Testis (tissue), 5 donors: ENCODE measurements at places on chromosomes 2 and 18. TPM values are rescaled to one million over a fixed set of nuclear protein-coding genes. Genes with fewer than 3 reads are reported as not detected.

The TMEM198 gene
- total RNA-seq: 11.3 TPM

The PROM2 gene
- total RNA-seq: 2.1 TPM

The IL18RAP gene
- 0.16 TPM for total RNA-seq

The NT5DC4 gene
- total RNA-seq: 2.9 TPM

The MROH2A gene
- 10.7 TPM for total RNA-seq

The NDUFV2 gene
- 120 TPM for total RNA-seq

The SCYGR4 gene
- not detected for total RNA-seq

The TDRD15 gene
- 8.4 TPM for total RNA-seq

The ABCB6 gene
- 43.8 TPM for total RNA-seq

The FAM124B gene
- total RNA-seq: 0.37 TPM

DNA sequence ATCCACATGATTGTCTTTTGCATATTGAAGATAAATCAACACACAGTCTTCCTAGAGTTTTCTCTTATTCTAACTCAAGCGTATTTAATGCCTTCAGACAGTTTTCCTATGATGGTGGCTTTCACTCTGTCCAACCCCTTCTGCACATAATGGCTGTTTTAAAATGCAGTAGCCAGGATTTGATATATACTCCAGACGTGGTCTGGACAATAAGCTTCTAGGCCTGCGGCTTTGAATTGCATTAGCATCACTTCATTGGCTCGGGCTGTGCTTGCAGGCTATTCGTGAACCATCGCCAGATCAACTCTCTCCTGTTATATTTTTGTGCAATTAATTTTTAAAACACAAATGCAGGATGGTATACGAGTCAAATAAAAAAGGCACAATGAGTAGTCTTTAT is 235.3 kb downstream of the BCL2 start:
- DNase-seq: no peak

GRCh38 chr2:226478109-226478809 is 321.4 kb downstream of the IRS1 start:
- peak; percentile 28 for DNase-seq

GRCh38 chr2:23544589-23545295 is 159.8 kb downstream of the KLHL29 start:
- DNase-seq: no peak

- DNase-seq: no peak
Measured at GRCh38 chr2:155060896-155061295, 362.4 kb downstream of the KCNJ3 start.

DNA sequence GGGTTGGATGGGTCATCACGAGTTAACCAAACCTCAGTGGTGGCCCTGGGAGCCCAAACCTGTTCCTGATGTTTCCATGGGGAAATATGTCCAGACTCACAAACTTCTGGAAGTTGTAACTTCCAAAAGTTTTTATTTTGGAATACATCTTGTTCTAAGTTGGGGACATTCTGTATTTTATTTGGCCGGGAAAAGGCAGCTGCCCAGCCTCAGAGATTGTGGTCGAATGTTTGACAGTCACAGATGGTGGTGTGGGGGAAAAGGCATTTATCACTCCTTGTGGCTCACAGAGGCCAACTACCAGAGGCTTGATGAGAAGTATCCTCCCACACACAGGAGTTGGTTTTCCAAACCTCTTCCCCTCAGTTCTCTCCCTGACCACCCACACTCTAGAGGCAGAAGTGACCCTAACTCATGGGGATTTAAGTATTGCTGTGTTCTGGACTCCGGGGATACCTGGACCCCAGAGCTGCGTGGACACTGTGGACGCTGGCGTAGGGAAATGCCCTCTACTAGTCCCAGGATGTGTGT is 124.7 kb upstream of the PPP1CB start:
- DNase-seq: peak; percentile 63

DNA sequence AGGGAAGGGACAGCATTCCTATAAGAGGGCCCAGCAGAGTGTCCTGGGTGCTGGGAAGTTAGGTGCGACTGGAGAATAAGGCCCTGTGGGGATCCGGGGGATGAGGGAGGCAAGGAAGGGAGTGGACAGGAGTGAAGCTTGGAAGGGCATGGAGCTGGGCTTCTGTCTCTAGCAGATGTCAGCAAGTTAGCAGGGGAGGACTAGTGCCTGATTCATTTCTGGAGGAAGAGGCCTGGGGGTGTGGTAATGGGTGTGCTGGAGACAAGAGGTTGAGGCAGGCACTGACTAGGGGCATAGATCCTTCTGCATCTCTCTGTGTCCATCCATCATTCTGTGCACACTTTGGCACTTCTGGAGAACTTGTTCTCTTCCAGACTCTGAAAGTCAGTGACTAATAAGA is 134.7 kb downstream of the ACOXL start:
- no peak for DNase-seq

DNA sequence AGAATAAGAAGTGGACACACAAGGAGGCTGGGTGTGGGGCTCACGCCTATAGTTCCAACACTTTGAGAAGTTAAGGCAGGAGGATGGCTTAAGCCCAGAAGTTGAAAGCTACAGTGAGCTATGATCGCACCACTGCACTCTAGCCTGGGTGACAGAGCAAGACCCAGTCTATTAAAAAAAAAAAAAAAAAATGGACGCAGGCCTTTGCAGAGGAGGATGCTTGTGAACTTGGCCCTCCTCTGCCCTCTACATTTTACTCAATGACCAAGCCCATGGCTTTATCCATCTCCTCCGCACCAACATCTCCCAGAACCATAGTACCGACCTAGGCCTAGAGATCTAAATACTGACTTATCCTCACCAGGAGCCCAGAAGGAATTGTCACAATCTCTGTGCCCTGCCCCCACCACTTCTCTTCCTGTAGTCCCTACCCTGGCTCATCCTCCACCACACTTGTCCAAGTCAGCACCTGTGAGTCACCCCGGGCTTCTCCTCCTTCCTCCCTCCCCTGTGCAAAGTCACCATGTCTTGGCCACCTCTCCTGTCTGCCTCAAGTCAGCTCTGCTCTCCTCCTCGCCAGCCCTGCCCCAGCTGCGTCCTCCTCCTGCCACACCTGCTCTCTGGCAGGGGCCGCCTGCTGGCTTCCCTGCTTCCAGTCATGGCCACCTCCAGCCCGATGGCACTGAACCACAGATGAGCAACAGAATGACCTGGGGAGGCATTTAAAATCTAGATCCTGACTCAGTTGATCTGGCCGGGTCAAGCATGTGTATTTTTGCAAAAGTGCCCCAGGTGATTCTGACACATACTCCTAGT is 35.8 kb upstream of the ASPRV1 start:
- no peak for DNase-seq

- DNase-seq: no peak
Measured at GRCh38 chr2:96095116-96095636, 21.2 kb downstream of the ADRA2B start.

DNA sequence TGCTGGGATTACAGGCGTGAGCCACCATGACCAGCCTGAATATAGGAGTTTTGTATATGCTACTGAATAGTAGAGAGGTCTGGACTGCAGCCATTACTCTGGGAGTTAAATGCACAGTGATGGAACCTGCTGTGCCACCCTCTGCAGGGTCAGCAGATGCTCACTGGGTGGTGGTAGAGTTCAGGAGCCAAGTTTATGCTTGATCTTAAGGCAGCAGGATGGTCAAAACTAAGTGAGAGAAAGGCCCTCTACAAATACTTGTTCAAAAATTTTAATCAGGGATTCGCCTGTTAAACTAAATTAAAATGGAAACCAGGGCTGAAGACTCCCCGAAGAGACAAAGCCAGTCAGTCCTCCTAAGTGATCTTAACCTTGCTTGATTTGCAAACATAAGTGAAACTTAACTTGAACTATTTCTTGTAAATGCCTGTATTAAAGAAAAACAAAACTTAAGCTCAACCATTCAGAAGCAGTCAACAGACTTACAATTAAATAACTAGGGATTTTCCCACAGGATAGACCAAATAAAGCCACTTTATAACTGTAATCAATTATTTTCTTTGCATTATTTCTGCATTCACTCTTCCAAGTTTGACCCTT is 4.2 kb upstream of the WDFY1 start:
- no peak for DNase-seq

GRCh38 chr18:46917803-46918600 is 600 bp downstream of the KATNAL2 start:
- peak; percentile 60 for DNase-seq

DNA sequence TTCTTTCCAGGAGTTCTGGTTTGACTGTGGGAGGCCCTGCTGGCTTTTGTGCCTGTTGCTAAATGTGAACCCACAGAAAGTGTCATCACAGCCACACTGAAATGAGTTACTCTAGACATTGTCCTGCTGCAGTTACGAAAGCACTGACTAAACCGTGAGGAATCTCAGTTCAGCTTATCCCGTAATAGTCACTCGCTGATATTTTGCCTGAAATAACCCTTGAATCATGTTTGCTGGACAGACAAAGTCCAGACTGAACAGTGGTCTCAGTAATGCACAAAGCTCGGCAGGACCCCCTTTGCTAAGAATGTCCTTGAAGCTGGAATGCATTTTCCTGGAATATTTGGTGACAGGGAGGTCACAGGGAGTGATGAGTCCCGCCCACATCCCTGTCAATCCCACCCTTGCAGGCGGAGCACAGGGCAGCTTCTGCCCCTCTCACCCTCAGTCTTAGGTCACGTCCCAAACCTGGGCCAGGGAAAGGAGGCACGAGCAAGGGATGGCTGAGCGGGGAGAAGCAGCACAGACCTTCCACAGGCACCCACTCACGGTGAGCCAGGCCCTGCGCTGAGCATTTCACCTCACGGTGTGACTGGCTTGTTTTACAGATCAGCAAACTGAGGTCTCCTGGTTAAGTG is 53.4 kb downstream of the ADI1 start:
- no peak for DNase-seq

DNA sequence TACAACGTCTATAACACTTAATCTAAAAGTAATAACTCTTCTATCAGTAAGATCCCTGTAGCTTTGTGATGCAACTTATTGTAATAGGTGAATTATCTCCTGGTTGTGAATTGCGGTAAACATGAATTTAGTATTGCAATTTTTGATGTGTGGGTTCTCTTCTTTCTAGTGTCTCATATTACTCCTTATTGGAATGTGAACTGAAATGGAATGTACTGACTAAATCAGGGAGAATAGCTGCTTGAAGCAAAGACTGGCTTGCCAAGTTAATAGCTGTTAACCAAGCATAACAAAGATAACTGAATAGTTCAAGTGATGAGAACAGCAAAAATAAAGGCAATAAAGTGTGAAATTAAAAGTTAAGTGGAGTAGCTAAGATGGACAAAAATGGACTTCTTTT is 60.5 kb upstream of the TFPI start:
- DNase-seq: no peak

GRCh38 chr2:241555711-241556110 is 2.8 kb upstream of the BOK start:
- DNase-seq: no peak

- no peak for DNase-seq
Measured at GRCh38 chr2:4258563-4258962, 555.2 kb downstream of the DCDC2C start.

- no peak for DNase-seq
Measured at GRCh38 chr2:32844253-32844652, 102.5 kb upstream of the LTBP1 start.

DNA sequence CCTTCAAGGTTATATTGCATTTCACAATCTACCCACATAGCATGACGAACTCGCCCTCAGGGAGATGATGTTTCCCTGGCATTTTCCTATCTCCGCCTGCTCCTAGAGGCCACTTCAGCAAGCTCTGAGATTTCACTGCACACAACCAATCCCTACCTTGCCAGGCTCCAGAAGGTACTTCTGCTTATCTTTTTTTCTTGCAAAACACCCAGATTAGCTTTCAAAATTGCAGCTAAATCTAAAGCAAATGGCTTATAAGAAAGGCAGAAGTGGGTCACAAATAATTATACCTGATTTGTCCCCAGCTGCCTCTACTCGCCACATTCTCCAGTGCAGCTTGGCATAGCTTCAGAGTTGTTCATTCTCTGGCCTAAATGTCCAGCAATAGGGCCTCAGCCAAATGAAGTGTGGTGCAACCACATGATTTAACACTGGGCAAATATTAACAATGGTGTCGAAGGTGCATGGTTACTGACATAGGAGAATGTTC is 32.4 kb upstream of the MRPL19 start:
- no peak for DNase-seq

GRCh38 chr2:70935468-70936164 is at the start of gene ATP6V1B1:
Gene ATP6V1B1, plus strand, starts transcription at chr2:70935900. Its CDS starts 55 bp downstream, at chr2:70935955.
- DNase-seq: no peak

GRCh38 chr18:3170441-3171161 is 49.2 kb downstream of the MYOM1 start:
- DNase-seq: no peak

DNA sequence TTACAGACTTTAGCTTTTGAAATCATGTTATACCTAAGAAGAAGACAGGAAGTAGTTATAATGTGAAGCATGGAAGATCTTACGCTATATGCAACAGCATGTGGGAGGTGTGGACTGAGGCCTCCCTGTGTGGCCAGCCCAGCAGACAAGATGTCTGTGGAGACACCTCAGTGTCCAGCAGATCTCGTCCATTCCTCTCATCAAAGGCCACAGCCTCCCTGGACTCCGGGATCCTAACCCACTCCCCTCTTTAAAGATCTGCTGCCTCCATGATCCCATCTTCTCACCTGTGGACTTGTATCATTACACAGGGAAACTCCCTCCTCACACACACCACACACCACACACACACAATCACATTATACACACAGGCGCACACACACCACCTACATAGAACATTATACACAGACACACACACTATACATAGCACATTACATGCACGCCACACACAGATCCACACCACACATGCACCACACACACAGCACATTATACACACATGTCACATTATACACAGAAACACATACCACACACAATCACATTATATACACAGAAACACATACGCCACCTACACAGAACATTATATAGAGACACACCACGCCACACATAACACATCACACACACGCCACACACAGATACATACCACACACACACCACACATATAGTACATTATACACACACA is 89.5 kb downstream of the PXDN start:
- no peak for DNase-seq

DNA sequence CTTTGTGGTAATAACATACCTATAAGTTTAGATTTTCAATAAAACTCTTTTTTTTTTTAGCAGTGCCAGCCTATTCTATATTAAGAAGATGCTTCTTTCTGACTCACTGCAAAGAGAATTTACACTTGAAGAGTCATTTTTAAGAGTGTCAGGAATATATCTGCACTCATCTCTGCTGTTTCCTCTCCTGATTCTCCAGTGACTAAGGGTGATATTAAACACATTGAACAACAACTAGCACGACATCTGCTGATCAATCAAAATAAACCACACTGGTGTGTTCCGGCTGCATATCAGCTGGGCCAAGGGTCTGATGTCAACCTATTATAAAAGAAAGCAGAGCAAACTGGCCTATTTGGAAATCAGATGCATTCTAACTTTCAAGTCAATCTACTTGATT is 15.0 kb downstream of the RAB27B start:
- no peak for DNase-seq

- DNase-seq: no peak
Measured at GRCh38 chr2:7633566-7634153, 716.4 kb downstream of the RNF144A start.

GRCh38 chr2:102304711-102305611 is 6.4 kb upstream of the IL1RL1 start:
- no peak for DNase-seq

DNA sequence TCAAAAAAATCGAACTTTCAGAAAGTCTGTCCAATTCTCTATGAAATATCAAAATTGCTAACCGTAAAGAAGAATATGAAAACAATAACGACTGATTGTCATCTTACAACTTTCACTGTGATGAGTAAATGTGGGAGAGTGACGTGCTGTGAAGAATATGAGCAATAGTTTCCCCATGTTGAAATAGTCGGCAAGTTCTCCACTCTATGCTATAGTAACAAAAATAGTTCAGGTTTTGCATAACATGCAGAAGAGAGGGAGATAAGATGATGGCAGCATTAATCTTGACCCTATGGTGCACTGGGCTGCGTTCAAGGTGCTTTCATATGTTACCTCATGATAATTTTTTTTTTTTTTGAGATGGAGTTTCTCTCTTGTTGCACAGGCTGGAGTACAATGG is 196.8 kb upstream of the CYRIA start:
- DNase-seq: no peak
